ENCODE measurements at places on chromosomes 2 and 18. TPM values are rescaled to one million over a fixed set of nuclear protein-coding genes. Genes with fewer than 3 reads are reported as not detected.

The PLCL1 gene
- 0.12 TPM for total RNA-seq

The NPC1 gene
- total RNA-seq: 60.4 TPM

The EN1 gene
- not detected for total RNA-seq

The RESP18 gene
- total RNA-seq: not detected

The IL18R1 gene
- 3.5 TPM for total RNA-seq

The TPO gene
- total RNA-seq: not detected

The ANKRD30BL gene
- not detected for total RNA-seq

The ZSWIM2 gene
- not detected for total RNA-seq

The SCTR gene
- total RNA-seq: not detected

The SLC39A10 gene
- 59.8 TPM for total RNA-seq

The SP5 gene
- not detected for total RNA-seq

The PHOSPHO2 gene
- 6.0 TPM for total RNA-seq

All from MCF 10A (cell line).